ENCODE measurements at places on chromosomes 3 and 15.

- peak; percentile 52 for DNase-seq
Observed at GRCh38 chr3:30075514-30075913, 530.9 kb upstream of the TGFBR2 start.

DNA sequence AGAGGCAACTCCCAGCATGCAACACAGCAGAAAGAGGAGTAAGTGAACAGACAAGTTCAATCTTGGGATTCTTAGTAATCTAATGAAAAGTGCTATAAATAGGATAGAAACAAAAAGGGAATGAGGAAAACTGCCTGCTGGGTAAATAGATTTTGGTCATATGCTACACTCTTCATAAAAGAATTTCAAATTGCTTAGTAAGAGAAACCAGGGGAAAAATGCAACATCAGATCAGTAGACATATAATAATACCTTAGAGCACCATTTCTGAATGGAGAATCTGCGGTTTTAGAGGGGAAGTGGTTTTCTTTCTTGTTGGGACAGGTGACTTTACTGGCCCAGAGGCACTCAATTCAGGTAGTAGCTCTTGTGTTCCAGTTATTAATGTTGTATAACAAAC is 13.4 kb upstream of the TBC1D5 start:
- no peak for DNase-seq

GRCh38 chr15:70754862-70755261 is 8.5 kb downstream of the UACA start:
- no peak for DNase-seq

DNA sequence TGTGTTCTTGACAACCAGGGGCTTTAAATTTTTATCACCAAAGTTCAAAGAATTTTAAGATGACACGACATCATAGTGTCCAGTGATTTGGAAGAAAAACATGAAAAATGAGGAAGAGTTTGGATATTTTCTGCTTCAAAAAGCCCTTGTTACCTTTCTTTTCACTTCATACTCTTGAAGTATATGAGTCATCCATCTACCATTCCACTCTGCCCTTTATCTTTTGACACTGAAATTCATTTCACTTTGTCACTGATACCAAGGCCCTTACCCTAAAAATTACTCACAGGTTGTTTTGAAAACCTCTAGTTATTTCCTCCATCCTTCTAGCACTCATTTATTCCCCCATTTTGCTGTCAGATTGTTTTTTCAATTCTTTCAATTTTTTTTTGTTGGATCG is 42.7 kb downstream of the OR5H15 start:
- DNase-seq: no peak

DNA sequence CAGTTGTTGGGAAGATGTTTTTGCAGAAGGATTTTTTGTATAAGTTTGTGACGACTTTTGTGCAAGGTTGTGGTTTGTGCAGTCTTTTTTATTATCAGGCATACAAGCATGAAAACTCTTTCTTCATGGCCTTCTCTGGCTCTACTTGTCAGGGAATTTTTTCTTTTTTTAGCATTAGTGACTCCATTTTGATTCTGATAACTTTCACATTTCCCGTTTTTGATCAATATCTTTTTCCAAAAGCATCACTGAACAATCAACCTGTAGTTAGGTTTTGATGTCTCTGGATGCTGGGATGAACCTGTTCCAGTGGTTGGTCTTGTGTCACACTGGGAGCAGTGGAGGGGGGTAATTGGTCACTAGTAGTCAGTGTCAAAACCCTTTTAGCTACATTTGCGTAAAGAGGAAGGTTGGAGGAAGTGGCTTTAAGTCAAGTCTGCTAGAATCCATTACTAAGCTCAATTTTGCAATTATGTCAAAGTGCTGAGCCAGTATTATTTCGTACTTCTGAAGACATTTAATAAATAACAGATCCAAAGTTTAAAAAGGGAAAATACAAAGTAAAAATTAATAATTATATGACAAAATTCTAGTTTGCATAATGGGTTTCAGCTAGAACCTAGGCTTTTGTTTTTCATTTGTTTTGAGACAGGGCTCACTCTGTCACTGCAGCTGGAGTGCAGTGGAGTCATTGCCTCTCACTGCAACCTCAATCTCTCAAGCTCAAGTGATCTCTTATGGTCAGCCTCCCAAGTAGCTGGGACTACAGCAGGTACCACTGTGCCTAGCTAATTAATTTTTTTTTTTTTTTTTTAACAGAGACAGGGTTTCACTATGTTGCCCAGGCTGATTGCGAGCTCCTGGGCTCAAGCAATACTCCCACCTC is 18.8 kb upstream of the CFAP161 start:
- no peak for DNase-seq

GRCh38 chr3:99939876-99940275 is 122.2 kb downstream of the CMSS1 start:
- no peak for DNase-seq

- peak; percentile 41 for DNase-seq
Observed at GRCh38 chr3:146065573-146066006, 95.4 kb downstream of the PLOD2 start.

DNA sequence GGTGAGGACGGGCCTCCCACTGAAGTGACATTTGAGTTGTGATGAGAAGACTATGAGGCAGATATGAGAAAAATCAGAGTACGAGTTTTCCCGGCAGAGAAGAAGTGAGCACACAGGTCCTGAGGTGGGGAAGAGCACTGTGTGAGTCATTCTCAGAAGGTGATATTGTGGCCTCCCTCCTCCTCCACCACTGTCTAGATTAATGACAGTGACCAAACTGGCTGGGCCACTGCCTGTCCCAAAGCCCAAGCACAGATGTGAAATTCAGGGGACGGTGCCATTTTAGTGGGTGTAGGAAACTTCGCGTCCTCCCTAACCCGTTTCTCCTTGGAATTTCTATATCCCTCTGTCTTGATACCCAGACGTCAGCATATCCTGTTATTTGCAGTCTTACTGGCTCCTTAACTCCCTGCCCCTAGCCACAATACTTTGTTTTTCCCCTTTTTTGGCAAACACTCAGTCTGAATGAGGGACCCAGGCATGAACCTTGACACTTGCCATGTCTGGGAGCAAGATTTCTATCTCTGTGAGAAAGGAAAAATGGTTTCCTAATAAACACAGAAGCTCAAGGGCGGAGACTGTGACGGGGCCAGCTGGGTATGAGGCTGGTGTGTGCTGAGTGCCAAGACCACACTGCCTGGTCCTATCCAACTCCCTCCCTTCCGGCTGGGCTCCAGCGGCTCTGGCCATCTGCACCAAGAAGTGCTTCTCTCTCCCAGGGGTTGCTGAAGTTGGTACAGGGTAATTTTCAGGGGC is 15.2 kb downstream of the PRICKLE2 start:
- peak; percentile 47 for DNase-seq

GRCh38 chr3:29185706-29186105 is 95.2 kb upstream of the RBMS3 start:
- DNase-seq: peak; percentile 14

DNA sequence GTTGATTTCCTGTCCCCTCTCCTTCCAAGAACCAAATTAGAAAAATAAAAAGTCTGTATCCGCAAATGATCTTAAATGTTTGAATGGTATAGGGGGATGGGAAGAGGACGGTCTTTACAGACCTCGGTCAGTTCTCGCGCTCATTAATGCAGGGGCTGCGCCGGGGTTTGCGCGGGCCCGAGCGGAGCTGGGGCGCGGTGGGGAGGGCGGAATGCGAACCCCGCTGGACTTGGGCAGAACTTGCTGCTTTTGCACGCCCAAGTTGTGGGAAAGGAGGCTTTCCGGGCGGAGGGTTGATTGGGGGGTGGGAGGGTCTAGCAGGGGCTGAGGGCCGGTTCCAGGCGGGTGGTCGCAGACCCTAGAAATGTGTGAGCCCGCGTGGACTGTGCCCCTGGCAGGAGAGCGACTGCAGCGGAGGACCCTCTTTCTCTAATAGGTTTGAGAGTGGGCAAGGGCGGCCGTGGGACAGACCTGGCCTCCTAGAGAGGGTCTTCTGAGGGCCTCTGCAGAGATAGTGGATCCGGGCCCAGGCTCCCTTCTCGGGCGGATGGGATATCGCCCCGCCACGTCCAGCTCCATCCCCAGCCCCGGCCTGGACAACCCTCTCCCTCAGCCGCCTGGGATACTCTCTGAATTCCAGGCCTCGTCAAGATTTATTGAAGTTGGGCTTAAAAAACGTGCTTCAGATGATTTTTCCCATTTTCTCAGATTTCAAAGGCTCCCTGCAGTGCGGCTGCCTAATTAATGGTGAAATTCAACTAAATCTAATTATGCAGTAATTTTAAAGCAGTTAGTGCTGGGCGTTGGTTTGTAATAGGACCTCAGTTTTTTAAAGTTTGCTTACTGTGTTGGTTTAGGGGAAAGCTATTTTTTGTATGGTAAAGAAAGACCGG is 11.3 kb downstream of the NR2F2 start:
- DNase-seq: no peak

- no peak for DNase-seq
Observed at GRCh38 chr15:57037548-57037947, 119.1 kb downstream of the TCF12 start.

DNA sequence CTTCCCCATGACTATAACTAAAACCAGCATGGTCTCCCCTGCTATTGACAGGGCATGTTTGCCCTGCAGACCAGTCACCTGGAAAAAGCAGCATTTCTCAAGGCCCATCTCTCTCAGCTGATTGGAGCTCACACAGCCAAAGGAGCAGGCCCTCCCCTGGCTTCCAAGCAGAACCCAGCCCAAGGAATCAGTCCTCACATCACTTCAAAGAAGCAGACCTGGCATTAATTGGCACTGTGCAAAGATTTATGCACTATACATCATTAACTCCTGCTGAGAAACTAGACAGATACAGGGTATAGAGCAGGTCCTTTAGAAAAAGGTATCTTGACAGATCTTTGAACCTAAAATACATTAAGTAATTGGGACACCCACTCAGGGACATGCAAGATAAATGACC is 323.8 kb upstream of the PPP2R3A start:
- no peak for DNase-seq

DNA sequence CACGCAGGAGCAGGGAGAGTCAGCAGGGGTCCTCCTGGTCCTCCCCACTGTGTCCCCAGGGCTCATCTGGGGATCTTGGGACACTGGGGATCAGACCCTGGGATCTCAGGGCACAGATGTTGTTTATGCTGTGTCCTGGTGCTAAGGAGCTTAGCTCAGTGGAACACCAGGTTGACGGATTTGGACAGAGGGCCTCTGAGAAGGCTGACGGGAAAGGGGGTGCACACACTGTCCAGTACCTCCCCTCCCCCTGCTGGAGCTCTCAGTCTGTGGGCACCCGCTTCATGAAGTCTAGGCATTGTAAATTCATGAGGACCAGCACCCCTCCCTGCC is 21.9 kb upstream of the SEMA3F start:
- no peak for DNase-seq

DNA sequence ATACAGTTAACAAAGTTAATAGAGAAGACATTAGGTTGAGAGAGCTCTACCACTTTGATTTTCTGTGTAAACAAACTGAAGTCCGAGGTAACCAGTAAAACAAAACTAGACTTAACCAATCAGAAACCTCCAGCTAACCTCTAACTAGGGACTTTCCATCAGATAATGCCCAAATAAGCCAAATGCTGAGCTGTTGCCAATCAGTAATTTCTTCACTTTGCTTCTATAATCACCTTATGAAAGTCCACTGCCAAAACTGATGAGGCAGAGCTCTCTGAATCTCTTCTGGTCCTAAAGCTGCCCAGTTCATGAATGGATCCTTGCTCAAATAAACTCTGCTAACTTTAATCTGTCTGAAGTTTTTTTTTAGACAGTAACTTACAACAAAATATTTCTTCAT is 448.0 kb upstream of the NECTIN3 start:
- no peak for DNase-seq
